ENCODE measurements at places on chromosomes 13 and 19.

DNA sequence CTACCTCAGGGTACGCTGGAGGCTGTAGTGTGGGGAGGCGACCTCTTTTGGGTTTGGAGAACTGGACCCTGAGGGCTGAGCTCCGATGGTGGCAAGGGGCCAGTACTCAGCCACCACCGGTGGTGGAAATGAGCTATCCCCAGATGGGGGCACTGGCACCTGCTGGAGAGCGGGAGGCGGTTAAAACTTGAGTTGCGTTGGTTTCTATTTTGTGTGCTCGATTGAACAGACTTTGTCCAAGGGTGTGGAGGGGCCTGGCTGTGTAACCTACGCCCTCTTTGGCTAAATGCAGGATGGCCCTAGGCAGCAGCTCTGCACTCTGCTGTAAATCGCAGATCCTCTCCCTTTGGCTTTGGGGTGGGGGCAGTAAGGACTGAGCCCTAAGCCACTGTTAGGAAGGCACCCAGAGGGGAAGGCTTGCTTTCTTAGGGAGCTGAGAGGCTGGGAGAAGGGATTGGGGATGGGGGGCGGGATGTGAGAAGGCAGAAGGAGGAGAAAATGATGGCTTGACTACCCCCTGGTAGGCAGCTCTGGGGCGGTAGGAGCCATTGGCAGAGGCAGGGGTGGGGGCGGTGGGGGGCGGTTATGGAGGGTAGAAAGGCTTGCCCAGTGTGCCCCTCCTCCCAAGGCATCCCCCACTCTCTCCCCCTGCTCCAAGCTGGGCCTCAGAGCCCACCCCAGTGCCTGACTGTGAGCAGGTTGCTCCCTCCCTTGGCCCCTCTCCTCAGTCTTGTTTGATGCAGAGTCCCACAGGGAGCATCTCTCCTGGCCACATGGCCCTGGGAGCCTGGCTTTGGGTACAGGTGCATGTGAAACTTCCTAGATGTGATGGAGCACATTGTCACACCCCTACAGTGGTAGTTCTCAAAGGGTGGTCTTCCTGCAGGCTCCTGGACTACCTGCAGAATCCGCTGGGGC lies 5.0 kb downstream of the VSTM2B start:
- DNase-seq: no peak

DNA sequence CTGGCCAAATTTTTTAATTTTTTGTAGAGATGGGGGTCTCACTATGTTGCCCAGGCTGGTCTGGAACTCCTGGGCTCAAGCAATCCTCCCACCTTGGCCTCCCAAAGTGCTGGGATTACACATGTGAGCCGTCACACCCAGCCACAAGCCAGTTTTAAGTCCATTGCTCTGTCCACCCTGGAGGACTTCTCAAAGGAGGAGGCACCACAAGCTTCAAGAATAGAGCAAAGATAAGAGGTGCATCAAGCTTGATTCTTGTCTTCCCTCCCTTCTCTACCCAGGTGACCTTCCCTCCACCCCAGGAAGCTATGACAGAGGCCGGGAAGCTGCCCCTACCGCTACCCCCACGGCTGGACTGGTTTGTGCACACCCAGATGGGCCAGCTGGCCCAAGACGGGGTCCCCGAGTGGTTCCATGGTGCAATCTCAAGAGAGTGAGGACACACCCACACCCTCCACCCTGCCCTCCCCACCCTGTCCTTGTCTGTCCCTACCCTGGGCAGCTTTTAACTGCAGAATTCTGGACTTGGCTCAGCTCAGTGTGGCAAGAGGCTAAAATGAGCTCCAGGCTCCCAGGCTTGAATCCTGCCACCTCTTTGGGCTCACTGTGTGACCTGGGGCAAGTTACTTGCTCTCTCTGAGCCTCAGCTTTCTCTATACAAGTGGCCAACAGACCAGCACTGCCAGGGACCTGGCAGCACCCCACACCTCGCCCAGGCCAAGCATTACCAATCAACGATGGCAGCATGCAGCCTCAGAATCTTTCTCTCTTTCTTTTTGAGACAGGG lies 5.2 kb downstream of the HSH2D start:
- no peak for DNase-seq

GRCh38 chr19:7977021-7977722 lies 28.3 kb downstream of the ELAVL1 start:
- no peak for DNase-seq

DNA sequence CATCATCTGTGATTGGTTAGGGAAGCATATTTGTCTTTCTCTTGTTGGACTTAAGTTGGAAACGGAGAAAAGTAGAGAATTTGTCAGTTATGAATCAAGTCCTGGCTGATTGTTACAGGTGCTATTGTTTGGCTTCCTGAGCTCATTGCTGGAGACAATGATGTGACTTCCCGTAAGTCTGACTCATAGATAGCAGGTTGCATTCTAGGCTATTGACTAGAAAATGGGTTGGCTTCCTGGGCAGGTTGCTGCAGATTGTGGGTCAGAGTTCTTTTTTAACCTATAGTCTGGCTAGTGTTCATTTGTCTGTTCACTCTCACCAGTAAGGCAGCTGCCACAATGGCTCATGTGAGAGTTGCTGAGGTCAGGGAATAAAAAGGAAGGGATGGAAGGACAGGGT lies 101.5 kb downstream of the CCNA1 start:
- no peak for DNase-seq

DNA sequence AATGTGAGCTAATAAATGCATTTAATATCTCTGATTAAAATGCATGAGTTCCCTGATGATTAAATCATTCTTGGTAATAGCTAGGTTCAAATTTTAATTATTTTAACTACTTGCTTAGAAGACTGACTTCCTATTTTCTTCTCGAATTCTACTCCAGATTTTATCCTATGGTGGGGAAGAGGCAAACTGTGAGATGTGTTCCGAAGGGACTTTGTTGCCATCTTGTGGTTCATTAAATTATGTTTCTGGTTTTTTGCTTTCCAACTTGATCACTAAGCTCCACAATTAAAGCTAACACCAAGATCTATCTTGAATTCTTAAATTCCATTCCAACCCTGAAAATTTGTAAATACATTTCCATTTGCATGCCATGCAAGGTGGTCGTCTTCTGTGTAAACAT lies 538.4 kb upstream of the PCDH20 start:
- peak; percentile 76 for DNase-seq

GRCh38 chr13:23608701-23609413 lies 38.6 kb downstream of the TNFRSF19 start:
- DNase-seq: peak; percentile 46

DNA sequence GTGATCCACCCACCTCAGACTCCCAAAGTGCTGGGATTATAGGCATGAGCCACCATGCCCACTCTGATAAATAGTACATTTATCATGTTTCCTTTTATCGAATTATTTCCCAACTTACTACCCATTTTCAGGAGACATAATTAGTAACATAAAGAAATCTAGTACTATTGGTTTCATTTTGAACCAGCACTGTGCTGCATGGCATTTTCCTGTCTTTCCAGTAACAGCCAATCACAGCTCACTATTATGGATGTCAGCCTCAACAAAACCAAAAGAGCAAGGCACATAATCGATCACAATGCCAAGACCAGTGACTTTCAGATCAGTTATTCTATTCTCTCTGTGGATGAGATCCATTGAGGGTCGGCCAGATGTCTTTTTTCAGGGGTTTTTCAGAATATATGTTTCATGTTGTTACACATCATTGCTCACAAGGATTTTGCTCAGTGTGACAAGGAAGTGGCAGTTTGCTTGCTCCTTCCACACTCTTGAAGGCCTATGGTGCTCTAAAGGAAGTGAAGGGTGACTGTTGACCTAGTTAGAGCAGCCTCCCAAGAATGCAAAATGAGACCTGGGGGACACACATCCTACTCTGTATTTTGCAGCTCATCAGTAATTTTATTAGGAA lies 233.4 kb downstream of the KCNRG start:
- no peak for DNase-seq
